ENCODE measurements at places on chromosomes 1 and 21.

GRCh38 chr1:75908717-75909152 is 23.5 kb downstream of the ASB17 start:
- DNase-seq, result peak; percentile 58

DNA sequence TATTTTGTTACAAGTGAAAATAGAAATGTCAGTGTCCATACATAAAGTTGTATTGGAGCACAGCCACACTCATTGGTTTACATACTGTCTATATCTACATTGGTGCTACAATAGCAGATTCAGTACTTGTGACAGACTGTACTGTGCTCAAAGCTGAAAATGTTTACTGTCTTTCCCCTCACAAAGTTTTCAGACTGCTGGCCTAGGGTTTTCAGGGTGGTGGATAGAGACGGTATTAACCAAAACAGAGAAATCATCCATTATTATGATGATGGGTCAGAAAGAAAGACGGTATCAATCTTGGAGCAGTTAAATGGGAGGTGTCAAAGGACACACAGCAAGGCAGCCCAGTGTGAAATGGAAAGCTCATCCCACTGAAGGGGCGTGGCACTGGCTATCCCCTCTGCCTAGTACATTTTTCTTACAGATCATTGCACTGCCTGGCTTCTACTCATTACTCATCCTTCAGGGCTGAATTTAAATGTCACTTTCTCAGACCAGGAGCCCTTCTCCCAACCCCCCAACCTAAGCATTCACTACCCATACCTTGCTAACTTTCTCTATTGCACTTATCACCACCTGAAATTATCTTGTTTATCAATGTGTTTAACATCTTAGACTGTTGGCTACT is 10.2 kb downstream of the JAK1 start:
- no peak for DNase-seq

- no peak for DNase-seq
Observed at GRCh38 chr1:15068152-15068551, 85.4 kb upstream of the TMEM51 start.

DNA sequence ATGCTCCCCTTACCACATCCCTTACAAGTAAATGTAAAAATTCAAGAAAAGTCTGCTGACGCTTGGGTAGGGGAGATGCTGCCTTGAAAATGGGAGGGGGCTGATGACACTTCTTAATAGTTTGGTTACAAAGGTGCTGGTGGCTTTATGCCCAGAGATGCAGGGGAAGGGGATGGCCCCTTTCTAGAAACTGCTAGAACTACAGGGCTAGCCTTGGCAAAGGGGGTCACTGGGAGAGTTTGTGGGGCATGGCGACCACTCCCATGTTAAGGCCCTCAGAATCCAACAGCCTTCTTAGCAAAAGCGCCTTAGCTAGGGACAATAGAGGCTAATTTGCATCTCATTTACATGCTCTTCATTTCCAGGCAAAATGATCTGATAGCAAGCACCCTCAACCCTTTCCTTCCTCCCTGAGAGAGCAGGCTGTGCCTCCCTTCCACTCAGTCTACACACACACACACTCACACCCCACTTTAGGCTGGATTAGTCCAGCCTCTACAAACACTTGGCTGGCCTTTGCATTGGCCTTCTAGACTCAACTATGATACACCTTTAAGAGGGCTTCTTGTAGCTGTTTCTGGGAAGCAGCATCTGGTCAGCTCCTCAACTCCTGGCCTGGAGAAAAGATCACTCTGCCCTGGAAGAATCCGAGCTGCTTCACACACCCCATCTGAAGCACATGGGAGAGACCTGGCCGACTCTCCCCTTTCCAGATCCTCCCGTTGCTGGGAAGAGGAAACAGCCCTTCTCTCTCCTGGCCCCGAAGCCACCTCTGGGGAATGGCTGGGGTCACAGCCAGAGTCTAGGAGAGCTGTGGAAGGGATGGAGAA is 1.7 kb downstream of the SEMA6C start:
- no peak for DNase-seq

- DNase-seq, result peak; percentile 90
Observed at GRCh38 chr1:154955718-154956543, at the start of gene PBXIP1. Gene PBXIP1, minus strand, starts transcription at chr1:154956099. Its CDS starts 2,378 bp downstream, at chr1:154953721.

Data from Kasumi-1 (cell line).